ENCODE measurements at places on chromosomes 6 and 20.
A peak's percentile ranks its signal among the peaks of the same experiment; 100 is the strongest.

- DNase-seq: no peak
These were observed 37.1 kb upstream of the F13A1 start for GRCh38 chr6:6357530-6357929.

DNA sequence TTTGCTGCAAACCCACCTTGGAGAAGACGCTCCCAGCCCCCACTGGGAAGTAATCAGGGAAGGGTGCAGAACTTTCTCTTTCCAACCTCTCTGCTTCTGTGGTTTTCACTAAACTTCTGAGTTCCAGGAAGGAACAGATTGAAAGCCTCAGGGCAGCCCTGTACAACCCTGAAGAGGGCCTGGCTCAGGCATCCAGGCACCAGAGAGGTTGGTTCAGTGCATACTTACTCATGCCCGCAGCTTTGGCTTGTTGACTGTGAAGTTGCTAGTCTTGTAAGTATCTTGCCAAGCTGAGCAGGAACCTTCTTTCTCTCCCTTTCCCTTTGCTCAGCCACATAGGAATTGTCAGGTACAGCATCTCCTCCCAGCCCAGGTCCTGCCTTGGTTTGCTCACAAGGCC, 272.2 kb upstream of the FOXQ1 start:
- DNase-seq: no peak

- no peak for DNase-seq
These were observed 19.4 kb upstream of the RCAN2 start for GRCh38 chr6:46510651-46511050.

GRCh38 chr6:5484692-5485091, 223.4 kb downstream of the FARS2 start:
- no peak for DNase-seq

DNA sequence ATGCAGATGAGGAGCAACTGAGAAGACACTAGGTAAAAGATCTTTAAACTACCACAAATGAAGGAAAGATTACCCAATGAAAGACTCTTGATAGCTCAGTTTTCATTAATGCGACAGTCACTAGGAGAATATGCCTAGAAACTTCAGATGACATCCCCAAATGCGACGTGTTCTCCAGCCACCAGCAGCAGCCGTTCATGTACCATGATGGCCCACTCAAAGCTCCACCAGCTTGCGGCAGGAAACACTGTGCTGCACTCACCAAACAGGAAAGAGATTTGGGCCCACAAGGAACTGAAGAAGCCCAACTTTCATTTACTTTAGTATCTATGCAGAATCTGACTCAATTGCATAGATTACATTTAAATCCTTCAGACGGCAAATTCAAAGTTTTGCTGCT, 7.5 kb downstream of the DIDO1 start:
- DNase-seq: no peak

GRCh38 chr6:39082310-39082709, 32.7 kb downstream of the SAYSD1 start:
- no peak for DNase-seq

DNA sequence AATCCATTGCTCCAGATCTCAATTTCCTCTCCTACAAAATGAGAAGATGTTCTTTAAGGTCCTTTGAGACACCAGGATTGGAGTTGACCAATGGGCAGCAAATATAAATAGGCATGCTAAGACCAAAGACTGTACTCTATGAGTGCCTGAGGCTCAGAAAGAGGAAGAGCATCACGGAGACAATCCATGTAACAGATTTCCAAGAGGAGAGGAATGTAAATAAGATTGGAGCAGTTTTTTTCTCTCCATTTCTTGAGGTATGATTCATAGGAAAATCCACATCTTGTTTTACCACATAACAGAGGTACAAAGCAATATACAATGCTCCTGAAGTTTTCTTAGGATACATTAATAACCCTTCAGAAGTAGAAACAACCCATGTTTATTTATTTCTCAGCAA, 109.8 kb downstream of the UBE3D start:
- no peak for DNase-seq

- no peak for DNase-seq
These were observed 39.8 kb downstream of the BACH2 start for GRCh38 chr6:90256698-90257485.

- DNase-seq: no peak
These were observed 32.5 kb upstream of the NKAIN2 start for GRCh38 chr6:123771126-123771525.

GRCh38 chr6:100809346-100809745, 71.8 kb downstream of the ASCC3 start:
- DNase-seq: no peak

DNA sequence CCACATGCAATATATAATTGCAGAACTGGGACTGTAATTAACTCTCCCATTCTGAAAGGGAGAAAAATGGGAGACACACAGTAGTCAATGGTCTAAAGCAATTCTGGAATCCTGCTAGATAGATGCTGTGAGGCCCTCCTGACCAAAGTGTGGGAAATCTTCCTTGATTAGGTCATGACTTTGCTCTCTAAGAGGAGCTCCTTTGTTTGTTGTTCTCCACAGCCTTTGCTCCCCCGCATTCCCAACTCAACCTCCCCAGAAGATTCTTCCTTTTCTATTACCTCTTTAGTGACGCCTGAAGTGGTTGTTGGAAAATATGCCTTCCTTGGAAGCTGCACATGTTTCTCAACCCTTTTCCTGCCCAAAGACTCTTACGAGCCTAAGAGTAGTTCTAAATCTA, 28.8 kb upstream of the LIN28B start:
- DNase-seq: no peak

- DNase-seq: no peak
These were observed 3.2 kb upstream of the ANKRD60 start for GRCh38 chr20:58231683-58232082.

DNA sequence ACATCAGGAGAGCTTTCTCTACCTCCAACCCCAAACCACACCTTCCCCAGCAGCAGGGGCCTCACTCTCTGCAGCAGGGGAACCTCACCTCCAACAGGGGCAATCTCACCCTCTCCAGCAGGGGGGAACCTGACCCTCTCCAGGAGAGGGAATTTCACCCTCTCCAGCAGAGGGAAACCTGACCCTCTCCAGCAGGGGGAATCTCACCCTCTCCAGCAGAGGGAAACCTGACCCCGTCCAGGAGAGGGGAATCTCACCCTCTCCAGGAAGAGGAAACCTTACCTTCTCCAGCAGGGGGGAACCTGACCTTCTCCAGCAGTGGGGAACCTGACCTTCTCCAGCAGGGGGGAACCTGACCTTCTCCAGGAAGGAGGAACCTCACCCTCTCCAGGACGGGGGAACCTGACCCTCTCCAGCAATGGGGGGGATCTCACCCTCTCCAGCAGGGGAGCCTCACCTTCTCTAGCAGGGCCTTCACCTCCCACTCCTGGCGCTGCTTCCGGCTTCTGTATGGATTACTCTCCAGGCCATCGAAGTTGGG, 3.1 kb downstream of the B3GALT4 start:
- DNase-seq: peak; percentile 26

DNA sequence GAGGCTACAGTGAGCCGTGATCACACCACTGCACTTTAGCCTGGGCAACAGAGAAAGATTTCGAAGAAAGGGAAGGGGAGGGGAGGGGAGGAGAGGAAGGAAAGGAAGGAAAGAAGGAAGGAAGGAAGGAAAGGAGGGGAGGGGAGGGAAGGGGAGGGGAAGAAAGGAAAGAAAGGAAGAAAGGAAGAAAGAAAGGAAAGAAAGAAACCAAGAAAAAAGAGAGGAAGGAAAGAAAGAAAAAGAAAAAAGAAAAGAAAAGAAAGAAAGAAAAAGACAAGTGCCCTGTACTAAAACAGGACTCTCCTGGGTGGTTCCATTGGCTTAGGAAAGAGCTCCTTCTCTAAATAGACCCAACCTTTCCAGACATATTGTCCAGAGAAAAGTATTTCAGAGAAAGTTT, 136.6 kb downstream of the PXDC1 start:
- no peak for DNase-seq

DNA sequence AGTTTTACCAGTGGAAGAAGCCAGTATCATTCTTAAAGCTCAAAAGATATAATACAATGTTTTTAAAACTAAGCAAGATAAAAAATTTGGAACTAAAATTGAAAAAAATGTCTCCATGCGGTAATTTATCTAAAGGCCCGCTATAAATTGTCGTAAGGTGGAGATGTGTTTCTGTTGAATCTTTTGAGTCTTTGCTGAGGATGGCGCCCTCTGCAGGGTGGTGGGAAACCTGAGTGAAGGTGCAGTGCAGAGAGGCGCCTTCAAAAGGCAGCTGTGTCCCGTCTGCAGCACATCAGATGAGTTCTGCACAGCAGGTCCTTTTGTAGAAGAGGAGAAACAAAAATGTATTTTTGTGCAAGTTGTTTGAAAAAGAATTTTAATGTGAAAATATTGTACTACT, 29.4 kb upstream of the KIF25 start:
- DNase-seq: peak; percentile 3

DNA sequence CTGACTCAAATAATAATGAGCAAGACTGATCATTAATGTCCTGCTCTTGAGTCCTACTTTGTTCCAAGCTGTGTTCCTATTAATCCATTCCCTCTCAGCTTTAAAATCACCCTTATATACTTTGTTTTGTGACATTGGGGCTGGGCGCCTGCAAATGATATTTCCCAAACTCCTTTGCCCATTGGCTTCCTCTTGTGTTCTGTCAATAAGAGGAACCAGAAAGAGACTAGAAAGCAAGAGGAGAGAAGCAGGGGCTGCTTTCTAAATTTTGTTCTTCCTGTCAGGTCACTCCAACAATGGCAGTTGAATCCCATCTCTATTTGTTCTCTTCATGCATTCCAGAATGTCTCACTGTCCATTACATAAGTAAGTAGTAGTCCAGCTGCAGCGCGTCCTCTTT, 21.6 kb upstream of the TRIM27 start:
- no peak for DNase-seq

DNA sequence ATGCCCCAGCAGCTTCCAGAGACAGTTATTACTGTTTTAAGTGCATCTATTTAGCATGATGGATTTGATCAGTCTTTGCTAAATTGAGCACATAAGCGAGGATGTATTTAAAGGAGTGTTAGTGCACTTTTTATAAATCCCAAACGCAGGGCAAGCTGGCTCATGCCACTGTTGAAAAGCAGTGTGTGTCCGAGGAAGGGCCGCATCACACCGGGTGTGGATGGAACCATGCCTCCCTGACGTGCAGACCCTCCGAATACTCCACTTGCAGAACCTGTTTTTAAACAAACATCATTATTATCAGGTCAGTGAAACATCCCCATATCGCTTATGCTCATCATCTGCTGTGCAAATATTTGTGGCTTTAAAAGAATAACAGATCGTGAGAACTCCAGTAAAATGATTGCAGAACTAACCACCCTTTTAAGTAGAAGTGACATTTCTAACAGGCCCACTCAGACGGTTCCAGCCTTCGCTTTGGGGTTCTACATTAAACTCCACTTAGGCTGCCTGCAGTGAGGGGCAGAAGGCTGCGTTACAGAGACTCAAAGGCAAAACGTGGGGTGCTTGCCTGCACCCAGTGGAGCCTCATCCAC, 190.1 kb downstream of the CDH4 start:
- no peak for DNase-seq

DNA sequence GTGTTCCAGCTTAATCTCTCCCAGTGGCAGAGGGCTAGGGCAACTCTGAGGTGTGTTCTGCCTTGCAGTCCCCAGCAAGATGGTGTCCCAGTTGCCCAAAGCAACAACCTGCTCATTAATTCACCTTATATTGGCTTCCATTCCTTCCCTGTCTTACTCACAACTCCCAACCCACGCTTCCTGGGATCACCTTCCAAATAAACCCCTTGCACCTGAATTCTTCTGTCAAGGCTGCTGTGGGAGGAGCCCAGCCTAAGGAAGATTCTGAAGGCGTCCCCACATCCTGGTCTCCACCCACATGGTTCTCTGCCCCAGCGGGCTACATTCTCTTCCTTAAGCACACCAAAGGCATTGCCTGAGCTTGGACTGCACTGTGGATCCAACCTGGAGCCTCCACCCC, 116.6 kb upstream of the MAFB start:
- no peak for DNase-seq

DNA sequence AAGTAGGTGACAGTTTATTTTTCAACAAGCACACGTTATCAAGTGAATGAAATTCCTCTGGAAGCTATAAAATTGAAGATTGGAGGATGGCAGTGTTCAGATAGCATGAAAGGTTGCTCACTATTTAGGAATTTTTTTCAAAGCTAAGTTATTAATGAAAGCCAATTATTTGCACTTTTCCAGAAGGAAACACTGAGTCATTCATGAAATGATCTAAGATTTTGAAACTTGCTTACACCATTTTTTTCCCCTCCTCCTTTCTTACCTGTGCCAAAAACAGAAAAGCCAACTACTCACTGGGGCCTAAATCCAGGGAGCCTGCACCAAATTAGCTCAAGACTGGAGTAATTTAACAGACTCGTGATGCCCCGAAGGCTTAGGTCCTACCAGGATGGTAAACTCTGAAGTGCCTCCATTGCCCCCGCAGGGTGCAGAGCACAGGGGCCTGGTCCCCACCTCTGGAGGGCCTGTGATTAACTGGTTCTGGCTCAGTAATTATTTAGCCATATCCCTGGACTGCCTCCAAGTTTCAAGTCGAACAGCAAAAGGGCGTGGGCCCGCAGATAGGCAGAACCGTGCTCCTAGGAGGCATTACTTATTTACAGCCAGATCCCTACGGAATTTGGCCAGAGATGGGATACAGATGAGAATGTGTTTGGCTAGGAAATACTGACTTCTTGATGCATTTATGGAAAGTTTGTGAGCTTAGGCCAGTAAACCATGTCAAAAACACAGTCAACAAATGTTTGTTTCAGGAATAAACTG, 28.0 kb upstream of the ZNF217 start:
- peak; percentile 44 for DNase-seq

DNA sequence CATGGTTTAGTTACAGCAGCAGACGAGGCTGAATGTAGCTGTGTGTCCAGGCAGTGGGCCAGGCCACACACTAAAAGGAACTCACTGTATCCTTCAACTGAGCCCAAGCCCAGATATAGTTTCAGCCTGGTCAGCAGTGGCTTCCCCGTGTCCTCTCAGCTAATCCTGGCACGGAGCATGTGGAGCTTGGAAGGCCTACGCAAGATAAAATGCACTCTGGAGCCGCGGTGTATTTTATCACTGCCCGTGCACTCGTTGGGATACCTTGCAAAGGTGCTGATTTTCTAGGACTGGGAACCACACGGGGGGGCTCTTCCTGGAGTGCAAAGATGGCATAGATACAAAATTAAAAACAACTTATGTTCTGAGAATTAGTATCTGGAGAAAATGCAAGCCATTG, 48.4 kb upstream of the IYD start:
- DNase-seq: no peak

DNA sequence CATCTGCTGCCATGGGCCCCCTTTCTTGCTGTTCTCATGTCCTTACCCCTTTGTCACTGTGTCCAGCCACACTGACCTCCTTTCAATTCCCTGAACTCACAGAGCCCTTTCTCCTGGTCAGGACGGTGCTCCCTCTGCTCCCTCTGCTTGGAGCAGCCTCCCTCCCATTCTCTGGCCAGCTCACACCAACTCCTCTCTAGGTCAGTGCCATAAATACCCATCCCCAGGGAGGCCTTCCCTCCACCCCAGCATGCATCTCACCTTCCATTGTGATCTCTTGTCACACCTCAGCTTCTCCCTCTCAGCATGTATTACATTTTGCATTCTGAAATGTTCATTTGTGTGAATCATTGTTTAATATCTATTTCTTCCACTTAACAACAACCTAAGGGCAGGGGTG, 86.4 kb upstream of the PRND start:
- DNase-seq: no peak

GRCh38 chr6:119148098-119148824, 69.8 kb upstream of the FAM184A start:
- peak; percentile 38 for DNase-seq
